ENCODE measurements at places on chromosomes 13 and 19.

- DNase-seq, result no peak
These were observed 19.6 kb downstream of the MBNL2 start for GRCh38 chr13:97241761-97242160.

- DNase-seq, result no peak
These were observed 25.7 kb upstream of the LRCH1 start for GRCh38 chr13:46527237-46527636.

- DNase-seq, result no peak
These were observed 6.2 kb downstream of the ZNF763 start for GRCh38 chr19:11971041-11971440.

DNA sequence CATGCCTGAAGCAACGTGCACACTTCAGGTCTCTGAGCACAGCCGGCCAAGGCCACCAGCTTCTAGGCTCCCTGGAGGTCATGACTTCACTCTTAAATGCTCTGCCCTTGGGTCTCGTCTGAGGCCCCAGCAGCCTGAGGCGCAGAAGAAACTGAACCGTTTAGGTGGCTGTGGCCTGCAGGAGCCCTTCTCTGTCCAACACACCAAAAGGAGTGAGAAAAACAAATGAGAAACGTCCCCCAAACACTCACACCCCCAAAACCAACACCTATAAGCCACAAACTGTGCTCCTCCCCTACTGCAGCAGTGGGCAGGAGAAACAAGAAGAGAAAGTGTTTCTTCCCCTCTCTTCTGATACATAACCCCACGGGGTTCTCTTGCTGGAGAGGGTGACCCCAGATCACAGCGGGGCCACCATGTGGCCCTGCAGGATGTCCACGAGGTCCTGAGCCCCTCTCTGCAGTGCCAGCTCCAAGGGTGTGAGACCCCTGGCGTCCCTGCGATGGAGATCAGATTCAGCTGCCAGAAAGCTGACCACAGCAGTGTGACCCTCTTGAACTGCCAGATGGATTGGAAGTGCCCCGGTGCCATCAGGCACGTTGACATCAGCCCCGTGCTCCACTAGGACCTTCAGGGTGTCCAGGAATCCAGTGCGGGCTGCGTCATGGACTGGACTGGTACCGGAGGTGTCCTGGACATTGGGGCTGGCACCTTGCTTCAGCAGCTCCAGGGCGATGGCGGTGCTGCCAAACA is 1.0 kb upstream of the KRI1 start:
- DNase-seq, result no peak

DNA sequence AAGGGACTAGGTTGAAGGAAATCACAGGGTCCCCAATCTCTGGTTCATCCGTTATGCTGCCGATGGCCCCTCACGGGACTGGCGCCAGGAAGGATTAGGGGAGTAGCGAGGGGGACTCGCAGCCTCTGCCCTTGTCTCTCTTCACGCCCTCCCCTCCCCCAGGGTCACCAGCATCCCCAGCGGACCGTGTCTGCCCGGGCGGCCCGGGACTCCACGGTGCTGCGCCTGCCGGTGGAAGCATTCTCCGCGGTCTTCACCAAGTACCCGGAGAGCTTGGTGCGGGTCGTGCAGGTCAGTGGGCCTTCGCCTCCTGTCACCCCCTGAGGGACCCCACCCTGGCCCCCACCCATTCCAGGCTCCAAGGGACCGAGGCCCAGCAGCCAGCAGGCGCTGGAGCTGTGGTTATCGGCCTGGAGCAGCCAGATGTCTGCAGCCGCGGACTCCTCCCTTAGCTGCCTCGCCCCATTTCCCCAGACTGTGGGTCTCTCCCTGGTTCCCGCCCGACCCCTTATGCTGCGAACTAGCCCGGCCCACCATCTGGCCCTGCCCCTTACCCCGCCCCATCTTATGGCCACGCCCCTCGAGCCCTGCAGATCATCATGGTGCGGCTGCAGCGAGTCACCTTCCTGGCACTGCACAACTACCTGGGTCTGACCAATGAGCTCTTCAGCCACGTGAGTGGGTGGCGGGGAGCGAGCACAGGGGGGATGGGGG is 5.4 kb downstream of the PNPLA6 start:
- DNase-seq, result no peak

DNA sequence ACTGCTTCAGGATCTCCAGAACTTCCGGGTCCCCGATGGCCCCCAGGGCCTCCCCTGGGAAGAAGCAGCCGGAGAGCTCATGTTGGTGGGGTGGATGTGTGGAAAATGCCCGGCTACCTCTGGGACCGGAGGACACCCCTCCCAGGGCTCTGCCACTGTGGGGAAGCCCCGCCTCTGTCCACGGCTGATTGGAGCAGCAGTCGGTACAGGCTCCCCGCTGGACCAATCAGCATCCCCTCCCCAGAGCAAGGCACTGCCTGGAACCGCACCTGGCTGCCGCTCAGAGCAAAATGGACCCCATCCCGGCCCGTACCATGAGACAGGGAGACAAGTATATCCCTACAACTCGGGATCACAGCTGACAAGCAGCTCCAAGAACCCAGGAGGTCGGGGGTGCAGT is 6.4 kb downstream of the DOHH start:
- DNase-seq, result peak; percentile 61

GRCh38 chr19:39411832-39412099 is 703 bp upstream of the PLEKHG2 start:
- peak; percentile 90 for DNase-seq

GRCh38 chr19:16736709-16737108 is 17.1 kb downstream of the NWD1 start:
- DNase-seq, result no peak

DNA sequence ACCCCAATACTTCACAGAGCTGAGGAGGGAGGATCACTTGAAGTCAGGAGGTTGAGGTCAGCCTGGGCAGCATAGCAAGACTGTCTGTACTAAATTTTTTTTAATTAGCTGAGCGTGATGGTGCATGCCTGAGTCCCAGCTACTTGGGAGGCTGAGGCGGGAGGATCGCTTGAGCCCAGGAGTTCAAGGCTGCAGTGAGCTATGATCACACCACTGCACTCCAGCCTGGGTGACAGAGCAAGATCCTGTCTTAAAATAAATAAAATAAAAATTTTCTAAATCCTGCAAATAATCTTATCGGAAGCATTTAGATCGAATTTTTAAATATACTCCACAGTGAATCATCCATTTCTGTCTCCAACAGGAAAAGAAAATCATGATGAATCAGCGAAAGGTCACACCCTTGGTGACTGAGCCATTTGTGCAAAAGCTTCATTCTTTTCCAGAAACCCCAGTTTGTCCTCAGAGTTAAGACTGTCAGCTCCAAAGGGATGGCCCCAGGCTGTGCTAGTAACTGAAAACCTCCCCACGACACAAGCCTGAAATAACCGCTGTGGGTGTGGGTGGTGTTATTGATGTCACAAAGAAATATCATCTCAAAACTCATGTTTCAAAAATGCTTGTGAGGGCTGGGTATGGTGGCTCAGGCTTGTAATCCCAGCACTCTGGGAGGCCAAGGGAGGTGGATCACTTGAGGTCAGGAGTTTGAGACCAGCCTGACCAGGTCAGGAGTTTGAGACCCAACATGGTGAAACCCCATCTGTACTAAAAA is 167.6 kb downstream of the PTPRS start:
- DNase-seq, result no peak

All from WERI-Rb-1 (cell line).